ENCODE measurements at places on chromosomes 12 and 14.
A peak's percentile ranks its signal among the peaks of the same experiment; 100 is the strongest.

GRCh38 chr12:77325511-77326236 lies 260.3 kb upstream of the E2F7 start:
- no peak for DNase-seq

DNA sequence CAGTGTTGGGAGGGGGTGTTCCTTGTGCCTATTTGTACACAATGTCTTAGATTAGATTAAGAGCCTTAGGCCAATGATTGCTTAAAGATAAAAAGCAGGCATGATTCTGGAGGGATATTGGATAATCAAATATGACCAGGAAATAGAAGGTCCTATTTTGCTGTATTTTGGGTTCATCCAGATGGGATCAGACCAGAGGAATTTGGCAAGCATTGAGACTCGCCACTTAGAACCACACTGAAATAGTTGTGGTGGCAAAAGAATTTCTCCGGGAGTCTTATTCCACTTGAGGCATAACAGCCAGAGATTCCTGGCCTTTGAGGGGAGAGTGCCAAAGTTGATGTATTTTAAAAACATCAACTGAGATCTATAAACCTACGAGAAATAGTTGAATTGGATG lies 327.2 kb downstream of the RAD51B start:
- no peak for DNase-seq

DNA sequence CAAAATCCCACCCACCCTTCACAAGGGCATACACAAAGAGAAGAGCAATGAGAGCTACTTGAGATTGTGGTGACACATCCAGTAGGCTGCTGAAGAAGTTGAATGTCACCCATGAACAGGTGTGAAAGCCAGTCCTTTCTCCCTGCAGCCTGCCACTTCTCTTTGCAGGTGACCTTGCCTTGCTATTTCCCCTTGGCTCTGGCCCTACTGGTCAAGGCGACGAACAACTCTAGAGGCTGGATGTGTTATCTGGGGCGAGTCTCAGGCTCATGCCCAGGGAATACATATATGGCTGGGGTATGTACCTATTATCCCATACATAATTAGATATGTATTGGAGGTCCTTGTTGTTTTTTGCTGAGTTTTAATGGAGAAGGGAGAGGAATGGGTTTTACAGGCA lies 70.2 kb upstream of the EGLN3 start:
- no peak for DNase-seq

DNA sequence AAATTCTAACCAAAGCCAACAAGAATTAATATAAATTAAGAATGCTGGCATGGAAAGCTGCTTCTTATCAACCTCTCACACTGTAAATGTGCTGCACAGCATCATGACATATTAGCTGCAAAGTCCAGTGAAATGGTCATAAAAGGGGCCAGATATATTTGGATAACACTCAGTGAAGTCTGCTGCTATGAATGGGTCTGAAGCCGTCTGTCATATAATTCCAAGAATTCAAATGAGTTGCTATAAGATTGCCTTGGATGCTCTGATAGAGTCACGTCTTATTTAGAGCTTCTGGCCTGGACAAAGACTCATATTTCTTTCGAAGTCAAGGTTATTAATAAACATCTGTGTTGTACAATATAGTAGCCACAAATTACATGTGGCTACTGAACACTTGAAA lies 54.3 kb upstream of the OVCH1 start:
- no peak for DNase-seq

GRCh38 chr14:34354556-34354955 lies 107.5 kb downstream of the SPTSSA start:
- DNase-seq, result no peak

GRCh38 chr12:53295070-53295890 lies at the start of gene PFDN5:
Gene PFDN5, plus strand, starts transcription at chr12:53295542. Its CDS starts 26 bp downstream, at chr12:53295568.
- peak; percentile 72 for DNase-seq

GRCh38 chr12:95481072-95481471 lies 7.1 kb downstream of the METAP2 start:
- no peak for DNase-seq

DNA sequence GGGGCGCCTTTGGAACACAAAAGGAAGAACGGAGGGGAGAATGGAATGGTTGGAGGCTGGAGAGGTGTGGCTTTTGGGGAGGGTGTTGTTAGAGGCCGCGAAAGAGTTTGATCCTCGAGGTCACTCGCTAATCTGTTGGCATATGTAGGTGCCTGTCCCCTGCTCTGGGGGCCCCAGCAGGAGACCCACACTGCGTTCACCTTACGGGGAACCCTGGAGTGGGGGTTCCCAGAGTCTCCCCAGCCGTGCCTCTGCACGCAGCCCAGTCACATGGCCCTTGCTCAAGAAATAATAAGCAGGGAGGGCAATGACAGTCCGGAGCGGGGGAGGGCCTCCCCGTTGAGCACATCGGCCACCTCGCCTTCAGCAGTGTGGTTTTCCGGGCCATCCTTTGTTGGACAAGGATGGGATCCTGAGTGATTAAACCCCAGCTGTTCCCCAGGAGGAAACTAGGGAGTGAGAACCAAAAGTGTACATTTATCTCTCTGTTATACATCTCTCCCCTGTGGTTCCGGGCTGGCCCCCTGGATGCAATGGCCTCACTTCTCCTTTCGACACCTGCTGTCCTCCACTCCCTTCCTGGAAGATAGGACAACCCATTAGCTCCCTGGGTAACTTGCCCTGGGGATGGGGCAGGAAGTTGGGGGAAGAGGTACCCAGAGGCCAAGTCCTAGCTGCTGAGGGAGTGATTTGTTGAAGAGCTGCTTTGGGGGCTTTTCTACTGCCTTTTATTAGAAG lies 1.3 kb downstream of the PLEKHG3 start:
- peak; percentile 39 for DNase-seq

DNA sequence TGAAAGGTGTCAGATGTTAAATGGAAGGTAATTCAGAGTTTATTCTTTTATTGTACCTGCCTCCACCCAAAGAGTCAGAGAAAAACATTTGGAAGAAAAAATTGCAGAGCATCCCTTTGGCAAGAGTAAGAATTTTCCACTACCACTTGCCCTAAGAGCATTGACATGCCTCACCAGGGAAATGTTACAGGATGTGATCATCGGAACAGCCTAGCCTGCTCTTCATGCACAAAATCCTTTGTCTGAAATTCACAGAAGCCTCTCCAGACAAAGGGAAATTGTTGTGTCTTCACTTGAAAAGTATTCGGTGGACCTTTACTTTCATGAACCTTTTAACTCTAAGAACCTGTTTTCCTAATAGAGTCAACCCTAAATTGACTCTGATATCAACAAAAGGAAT lies 36.9 kb downstream of the ATP2A2 start:
- DNase-seq, result no peak

GRCh38 chr14:75389679-75390078 lies 38.1 kb upstream of the JDP2 start:
- DNase-seq, result no peak

DNA sequence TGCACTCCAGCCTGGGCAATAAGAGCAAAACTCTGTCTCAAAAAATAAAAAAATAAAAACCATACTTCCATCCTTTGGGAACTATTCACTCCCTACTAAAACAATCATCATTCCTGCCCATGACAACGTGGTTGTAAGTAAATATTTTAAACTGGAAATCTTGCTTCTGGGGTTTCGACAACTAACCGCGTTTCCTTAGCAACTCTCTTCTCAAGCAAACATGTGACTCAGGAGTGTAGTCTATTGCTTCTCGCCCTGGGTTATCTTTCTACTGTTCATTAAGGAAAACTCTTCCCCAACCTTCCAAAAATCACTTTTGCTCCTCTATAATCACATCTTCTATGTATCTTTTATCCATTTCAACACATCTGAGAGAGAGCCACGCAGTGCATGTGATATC lies 21.8 kb downstream of the APPL2 start:
- DNase-seq, result no peak

- no peak for DNase-seq
Measured at GRCh38 chr14:82647088-82647810, 1113.6 kb upstream of the SEL1L start.

DNA sequence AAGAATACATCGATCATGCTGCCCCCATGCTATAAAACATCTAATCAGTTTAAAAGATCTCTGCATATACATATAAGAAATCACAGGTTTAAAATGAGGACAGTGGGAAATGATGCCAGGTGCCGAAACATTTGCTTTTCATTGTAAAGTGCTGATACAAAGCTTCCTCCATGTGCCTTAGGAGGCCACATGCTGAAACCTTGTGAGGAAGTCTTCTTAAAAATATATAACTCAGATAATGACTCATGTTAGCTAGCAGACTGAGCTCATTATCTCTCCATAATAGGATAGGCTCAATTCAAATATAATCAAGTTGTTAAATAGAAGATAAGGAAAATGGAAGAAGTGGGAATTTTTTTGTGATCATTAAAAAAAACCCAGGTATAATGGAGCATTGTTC lies 65.9 kb downstream of the RFX4 start:
- DNase-seq, result no peak

GRCh38 chr12:124721501-124722162 lies 142.0 kb downstream of the SCARB1 start:
- no peak for DNase-seq

DNA sequence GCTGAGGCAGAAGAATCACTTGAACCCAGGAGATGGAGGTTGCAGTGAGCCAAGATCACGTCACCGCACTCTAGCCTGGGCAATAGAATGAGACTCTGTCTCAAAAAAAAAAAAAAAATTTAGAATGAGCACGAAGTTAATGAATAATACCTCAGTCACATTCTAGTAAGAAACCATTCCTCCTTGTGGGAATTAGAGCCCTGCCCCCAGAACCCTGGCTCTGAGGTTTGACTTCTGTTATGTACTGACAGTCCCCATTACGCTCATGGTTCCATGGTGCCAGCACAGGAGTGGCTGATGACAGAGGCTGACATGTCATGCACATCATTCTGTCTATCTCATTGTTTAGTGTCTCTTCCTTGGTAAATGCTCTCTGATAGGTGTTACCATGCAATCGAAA lies 132.6 kb upstream of the FGD4 start:
- no peak for DNase-seq

GRCh38 chr12:62629413-62629812 lies 162.8 kb downstream of the MON2 start:
- DNase-seq, result no peak

GRCh38 chr12:47944685-47945340 lies 18.6 kb upstream of the TMEM106C start:
- DNase-seq, result no peak

GRCh38 chr12:61765926-61766325 lies 494.3 kb upstream of the USP15 start:
- no peak for DNase-seq

GRCh38 chr12:48816143-48816854 lies 2.0 kb upstream of the CACNB3 start:
- DNase-seq, result no peak

- no peak for DNase-seq
Measured at GRCh38 chr12:23523339-23523738, 426.1 kb downstream of the SOX5 start.

GRCh38 chr14:77570706-77571268 lies 45.6 kb downstream of the SPTLC2 start:
- DNase-seq, result no peak

- DNase-seq, result peak; percentile 26
Measured at GRCh38 chr14:20697273-20698017, 8.9 kb downstream of the ANG start.

DNA sequence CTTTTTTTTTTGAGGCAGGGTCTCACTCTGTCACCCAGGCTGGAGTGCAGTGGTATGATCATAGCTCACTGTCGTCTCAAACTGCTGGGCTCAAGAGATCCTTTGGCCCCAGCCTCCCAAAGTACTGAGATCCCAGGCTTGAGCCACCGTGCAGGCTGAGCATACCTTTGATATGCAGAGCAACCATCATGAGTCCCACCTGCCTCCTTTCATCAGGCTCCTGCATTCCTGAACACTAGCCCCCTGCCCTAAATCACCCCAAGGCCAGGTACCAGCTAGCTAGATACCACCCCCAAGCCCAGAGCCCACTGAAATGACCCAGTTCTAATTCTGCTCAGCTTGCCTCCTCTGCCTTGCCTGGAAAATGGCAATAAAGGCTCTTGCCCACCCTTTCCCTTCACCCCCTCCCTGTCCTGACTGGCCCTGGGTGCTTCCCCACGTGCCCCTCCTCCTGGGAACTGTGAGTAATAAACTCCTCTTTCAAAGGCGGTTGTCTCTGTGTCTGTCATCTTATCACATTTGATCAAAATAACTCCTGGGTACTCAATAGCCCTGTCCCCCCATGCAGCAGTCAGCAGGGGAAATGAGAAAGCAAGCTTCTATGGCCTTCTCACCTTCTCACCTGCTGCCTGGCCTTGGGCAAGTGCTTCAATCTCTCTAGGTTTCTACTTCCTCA lies 6.4 kb upstream of the BRF1 start:
- no peak for DNase-seq

- DNase-seq, result no peak
Measured at GRCh38 chr12:122032580-122032979, 10.9 kb downstream of the BCL7A start.

DNA sequence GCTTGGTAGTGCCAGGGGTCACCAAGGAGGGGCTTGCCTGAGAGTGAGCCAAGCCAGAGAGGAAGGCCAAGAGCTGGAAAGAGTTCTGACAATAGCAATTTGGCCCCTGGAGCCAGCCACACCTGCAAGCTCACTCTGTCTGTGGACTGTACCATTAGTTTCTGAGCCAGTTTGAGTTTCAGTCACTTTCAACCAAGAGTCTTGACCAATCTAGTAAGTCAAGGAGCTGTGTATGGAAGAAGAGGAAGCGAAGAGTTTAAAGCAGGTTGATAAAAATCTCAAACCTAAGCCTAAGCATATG lies 38.5 kb downstream of the NT5DC3 start:
- DNase-seq, result no peak

Data from T-helper 22 cell (primary cell).